ENCODE measurements at places on chromosomes 6 and 20. TPM values are rescaled to one million over a fixed set of nuclear protein-coding genes. Genes with fewer than 3 reads are reported as not detected.

Gene SMPDL3A
- total RNA-seq: 14.0 TPM

Gene NRN1
- 0.39 TPM for total RNA-seq

Gene SOBP
- total RNA-seq: 14.6 TPM

Gene WFDC11
- total RNA-seq: not detected

Gene HCK
- total RNA-seq: not detected

Gene SIRPD
- total RNA-seq: not detected

Gene OPRM1
- not detected for total RNA-seq

Gene SYCP2L
- total RNA-seq: not detected

Gene OR2H2
- not detected for total RNA-seq

Gene SYNDIG1
- 1.4 TPM for total RNA-seq

Gene LGSN
- total RNA-seq: 0.07 TPM

Gene GMDS
- 9.3 TPM for total RNA-seq

Gene C20orf204
- 0.76 TPM for total RNA-seq

Gene PPP1R14C
- total RNA-seq: 7.4 TPM

Gene CFB
- total RNA-seq: 49.7 TPM

Gene CLPSL1
- total RNA-seq: not detected

Gene KHDC1L
- total RNA-seq: not detected

Gene L3MBTL1
- 5.7 TPM for total RNA-seq

Gene C6orf163
- total RNA-seq: 1.2 TPM

Gene RBBP9
- total RNA-seq: 16.2 TPM

Gene NMBR
- 0.07 TPM for total RNA-seq

Gene FAXC
- 0.59 TPM for total RNA-seq

Gene TMEM200A
- total RNA-seq: 134 TPM

Gene HLA-DPA1
- 0.17 TPM for total RNA-seq

Gene RWDD1
- 14.2 TPM for total RNA-seq

Gene ADGRG6
- 2.1 TPM for total RNA-seq

Gene ZC2HC1B
- not detected for total RNA-seq

Gene SAMD5
- 0.85 TPM for total RNA-seq

Gene PPP1R11
- 25.7 TPM for total RNA-seq

Gene FAM83C
- total RNA-seq: not detected

Gene TFAP2A
- total RNA-seq: 1.3 TPM

Gene IL20RA
- total RNA-seq: 0.20 TPM

Gene BRPF3
- total RNA-seq: 24.4 TPM

Gene MCHR2
- total RNA-seq: not detected

Gene MSH5
- total RNA-seq: 3.8 TPM

Gene TMEM170B
- 2.2 TPM for total RNA-seq

Gene HLA-DRA
- 5.2 TPM for total RNA-seq

Gene MUC22
- not detected for total RNA-seq
